ENCODE measurements at places on chromosomes 3 and 15.
A peak's percentile ranks its signal among the peaks of the same experiment; 100 is the strongest.

- DNase-seq: no peak
These were observed 17.8 kb downstream of the FAH start for GRCh38 chr15:80170596-80170995.

DNA sequence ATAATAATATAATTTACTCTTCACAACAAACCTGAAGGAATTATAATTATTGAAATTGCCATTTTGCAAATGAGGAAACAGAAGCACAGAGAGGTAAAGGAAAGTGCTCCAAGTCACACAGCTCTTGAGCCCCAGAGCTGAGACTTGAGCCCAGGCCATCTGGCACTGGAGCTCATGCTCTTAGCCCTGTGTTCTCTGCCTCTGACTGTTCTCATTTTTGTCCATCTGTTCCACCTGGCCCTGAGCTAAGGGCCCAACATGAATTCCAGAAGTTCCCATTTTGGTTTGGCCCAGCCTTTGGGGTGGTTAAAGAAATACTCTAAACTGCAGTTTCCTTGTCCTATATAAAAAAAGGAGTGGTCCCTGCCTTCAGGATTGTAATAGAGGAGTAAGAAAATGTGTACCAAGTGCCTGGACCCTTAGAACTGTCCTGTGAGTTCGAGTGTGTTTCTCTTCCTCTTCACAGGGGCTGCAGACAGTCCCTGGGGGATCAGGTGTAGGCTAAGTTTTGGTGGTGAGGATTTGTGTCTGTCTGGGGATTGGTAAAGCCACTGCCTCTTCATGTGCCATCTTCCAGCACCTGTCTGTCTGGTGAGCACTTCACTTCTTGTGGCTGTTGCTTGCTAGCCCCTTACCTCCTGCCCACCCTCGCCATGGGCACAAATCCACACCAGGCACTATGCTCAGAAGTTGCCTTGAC lies 91.8 kb downstream of the DNAJB8 start:
- DNase-seq: peak; percentile 83

DNA sequence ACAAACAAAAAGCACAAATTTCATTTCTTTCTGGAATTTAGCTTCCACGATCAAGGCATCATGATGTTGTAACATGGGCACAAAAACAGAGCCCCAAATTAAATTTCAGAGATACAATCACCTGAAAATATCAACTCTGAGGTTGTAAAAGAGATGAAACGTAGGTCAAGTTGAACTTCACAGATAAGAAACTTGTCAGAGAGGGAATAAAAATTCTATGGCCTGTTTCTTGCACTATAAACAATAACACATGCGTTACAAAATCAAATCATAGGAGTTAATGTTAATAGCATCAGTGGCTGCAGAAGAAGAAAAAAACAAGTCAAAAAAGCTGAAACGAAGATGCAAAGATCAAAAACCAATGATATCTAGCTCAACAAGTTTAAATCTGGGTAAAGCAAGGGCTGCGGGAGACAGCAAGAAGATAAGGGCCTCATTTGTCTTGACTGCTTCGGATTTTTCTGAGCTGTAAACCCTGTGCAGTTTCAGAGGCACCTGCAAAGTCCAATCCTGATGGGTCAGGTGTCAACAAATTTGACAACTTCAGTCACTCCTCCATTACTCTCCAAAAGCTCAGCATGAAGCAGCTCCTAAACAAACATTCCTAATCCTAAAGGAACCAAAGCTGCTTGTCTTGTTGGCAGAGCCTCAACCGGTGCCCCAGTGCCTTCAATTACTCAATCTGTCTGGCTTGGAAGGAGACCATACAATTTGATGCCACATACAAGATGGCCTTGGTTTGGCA lies 219.8 kb downstream of the STT3B start:
- DNase-seq: no peak

DNA sequence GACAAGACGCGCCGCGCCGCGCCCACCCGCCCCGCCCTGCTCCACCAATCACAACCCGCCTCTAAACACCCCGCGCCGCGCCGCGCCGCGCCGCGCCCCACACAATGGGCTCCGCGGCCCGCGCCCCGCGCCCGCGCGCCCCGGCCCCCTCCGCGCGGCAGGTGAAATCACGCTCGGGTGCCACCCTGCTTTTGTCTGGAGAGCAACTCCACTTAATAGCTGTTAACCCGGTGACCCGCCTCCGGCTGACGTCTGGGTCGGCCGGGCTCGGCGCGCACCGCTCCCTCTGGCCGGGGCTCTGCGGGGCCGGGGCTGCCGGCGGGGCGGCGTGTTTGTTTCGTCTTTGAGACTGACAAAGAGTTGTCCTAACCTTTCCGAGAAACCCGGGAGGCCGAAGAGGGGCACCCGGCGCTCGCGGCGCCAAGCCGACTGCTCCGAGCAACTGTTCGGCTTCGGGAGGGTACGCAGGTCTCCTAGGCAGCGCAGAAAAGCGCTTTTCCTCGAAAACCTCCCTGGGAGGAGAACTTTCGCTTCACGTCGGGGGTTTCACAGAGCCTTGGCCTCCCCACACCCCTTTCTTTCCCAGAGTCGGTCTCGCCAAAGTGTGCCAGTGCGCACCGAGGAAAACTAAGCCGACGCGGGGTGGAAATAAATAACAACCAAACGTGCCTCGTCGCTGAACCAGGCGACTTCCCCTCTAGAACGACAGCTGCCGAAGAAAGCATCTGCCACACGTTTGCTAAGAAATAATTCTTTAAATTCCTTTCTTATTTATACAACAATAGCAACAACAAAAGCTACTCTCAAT lies 518.4 kb downstream of the FOXP1 start:
- peak; percentile 75 for DNase-seq

- DNase-seq: no peak
These were observed 28.2 kb downstream of the CNOT10 start for GRCh38 chr3:32713181-32713580.

DNA sequence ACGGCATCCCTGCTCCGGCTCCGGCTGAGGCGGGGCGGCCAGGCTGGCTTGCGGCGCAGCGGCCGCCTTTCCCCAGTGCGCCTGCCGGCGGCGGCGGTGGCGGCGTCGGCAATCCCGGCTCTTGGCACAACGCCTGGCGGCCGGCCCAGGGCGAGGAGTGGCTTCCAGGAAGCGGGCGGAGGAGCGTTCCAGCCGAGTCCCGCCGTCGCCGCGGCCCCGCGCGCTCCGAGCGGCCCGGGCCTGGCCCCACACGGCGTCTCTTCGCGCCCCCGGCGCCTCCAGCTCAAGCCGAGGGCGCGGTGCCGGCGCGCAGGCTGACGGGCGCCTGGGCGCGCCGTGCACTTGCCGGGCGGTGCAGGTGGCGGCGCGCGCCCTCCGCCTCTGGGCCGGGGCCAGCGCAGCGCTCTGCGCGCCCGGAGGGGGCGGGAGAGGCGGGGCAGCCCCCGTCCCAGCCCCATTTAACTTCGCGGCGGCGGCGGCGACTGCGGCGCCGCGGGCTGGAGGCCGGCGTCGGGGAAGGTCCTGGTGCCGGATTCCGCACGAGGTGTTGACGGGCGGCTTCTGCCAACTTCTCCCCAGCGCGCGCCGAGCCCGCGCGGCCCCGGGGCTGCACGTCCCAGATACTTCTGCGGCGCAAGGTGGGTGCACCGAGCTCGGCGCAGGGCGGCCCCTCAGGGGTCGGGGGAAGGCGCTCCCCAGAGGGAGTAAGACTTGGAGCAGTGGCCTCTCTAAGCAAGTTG lies at the start of gene ADAMTSL3:
Gene ADAMTSL3, plus strand, starts transcription at position 485 of the 740 bp plus-strand sequence. CDS start 1,639 bp downstream, outside the sequence.
- no peak for DNase-seq

DNA sequence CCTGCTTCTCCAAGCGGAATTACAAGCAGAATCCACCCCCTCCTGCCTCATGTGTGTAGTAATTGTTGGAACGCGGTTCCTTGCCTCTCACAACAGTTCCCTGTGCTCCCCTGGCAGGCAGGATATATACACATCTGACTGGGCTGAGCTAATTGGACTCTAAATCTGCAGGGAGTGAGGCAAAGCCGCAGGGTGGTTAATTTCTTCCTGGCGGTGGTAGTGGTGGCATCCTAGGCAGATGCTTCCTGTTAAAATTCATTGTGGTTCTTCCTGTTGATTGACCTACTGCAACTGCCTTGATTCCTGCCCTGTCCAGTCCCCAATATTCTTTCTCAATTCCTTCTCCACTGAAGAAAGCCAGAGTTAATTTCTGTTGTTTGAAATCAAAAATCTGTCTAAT lies 202.9 kb upstream of the PROK2 start:
- DNase-seq: no peak

GRCh38 chr15:63374686-63375520 lies 6.7 kb downstream of the CA12 start:
- no peak for DNase-seq

All from Karpas-422 (cell line).